NCI-H2029 treated with DMSO at 0.1 percent for 48 hours (cell line): ENCODE measurements at places on chromosomes 4 and X.

- DNase-seq, result no peak
Observed at GRCh38 chr4:93080316-93080715, 748.2 kb upstream of the ATOH1 start.

DNA sequence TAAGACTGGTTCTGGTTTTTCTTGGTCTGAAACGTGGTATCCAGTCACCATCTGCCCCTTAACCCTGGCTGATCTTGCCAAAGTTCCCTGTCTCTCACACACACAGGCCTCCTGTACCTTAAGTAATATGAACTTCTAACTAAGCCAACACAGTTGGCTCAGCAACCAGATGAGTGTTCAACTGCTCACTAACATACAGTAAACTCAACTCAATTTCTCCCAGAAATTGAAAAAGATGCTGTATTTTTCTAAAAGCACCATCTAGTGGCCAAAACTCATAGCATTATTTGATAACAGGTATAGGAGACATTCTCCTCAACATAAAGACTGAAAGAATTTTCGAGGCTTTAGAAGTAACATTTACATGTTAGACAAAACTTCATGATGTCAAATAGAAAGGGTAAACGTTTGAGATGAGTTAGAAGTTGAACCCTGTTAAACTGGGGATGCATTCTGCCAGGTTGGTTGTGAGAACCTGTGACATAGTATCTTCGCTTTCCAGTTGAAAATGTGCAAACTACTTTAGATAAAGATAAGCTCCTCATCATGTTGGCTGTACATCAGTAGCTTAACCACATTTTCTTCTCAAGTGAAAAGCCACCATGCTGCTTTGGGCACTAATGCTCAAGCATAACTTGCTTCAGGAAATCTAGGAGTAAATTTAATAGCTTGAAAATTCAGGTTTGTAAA lies 31.2 kb downstream of the CCNI start:
- DNase-seq, result no peak

- DNase-seq, result no peak
Observed at GRCh38 chr4:46441136-46441859, 51.4 kb upstream of the GABRA2 start.

- no peak for DNase-seq
Observed at GRCh38 chrX:17164941-17165340, 210.1 kb upstream of the NHS start.
